ENCODE measurements at places on chromosomes 5 and 9.
A peak's percentile ranks its signal among the peaks of the same experiment; 100 is the strongest.

GRCh38 chr9:134033516-134034214 is 8.4 kb downstream of the BRD3OS start:
- DNase-seq = no peak

GRCh38 chr9:32906213-32906612 is 95.2 kb downstream of the APTX start:
- DNase-seq = no peak

- no peak for DNase-seq
These were observed 262.6 kb downstream of the KIAA0825 start for GRCh38 chr5:94355811-94356210.

DNA sequence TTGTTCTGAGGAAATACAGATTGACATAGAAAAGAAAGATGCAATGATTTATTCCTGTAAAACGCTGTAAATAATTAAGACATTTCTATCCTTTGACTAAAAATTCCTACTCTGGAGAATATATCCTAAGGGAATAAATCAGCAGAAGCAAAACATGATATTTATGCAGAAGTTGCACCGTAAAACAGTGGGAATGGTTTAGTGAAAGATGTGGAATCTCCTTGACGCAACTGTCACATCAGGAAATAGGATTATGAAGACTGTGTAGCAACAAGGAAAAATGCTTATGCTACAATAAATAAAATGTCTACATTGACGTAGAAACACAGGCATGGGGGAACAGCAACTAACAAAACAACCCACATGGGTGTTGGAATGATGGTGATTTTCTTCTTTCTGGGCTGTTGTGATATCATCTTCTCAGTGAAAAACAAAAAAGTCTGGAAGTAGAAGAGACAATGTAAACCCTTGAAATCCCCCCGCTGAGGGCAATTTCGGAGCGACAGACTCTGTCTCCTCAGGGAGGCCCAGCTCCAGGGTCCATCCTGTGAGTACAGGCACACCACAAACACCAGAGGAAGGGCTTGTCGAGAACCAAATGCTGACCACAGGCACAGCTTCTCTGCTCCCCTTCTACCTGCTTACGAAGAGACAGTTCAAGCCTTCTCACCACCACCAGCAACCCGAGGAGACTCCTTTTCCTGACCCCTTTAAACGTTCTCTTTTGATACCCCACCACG is 25.2 kb downstream of the COL23A1 start:
- no peak for DNase-seq

GRCh38 chr9:88829276-88829675 is 162.0 kb upstream of the S1PR3 start:
- DNase-seq = no peak

- peak; percentile 59 for DNase-seq
These were observed 31.1 kb upstream of the FGF1 start for GRCh38 chr5:142716963-142717362.

- peak; percentile 53 for DNase-seq
These were observed 680 bp upstream of the RFK start for GRCh38 chr9:76394960-76395252.

GRCh38 chr5:58188262-58188651 is 271.6 kb downstream of the PLK2 start:
- no peak for DNase-seq

GRCh38 chr5:95725071-95725820 is 5.9 kb upstream of the RHOBTB3 start:
- DNase-seq = no peak

GRCh38 chr5:10588779-10589447 is 25.0 kb downstream of the ANKRD33B start:
- DNase-seq = no peak

DNA sequence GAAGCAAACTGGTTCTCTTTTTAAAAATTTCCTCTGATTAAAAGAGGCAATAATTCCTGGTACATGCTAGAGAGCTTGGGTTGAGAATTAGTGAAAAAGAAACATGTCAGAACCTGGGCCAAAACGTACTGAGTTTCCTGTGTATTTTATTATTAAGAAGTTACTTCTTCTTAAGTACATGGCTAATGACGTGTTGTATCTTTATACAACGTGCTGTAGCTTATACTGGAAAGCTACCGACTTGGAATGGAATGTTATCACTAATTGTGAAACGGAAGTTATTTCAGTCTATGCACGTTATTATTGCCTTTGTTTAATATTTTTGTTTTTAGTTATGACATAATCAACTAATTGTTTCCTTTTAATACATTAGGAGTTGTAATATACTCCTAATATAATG is 43.1 kb downstream of the ZNF366 start:
- no peak for DNase-seq

- DNase-seq = no peak
These were observed 528.7 kb upstream of the DAP start for GRCh38 chr5:11289733-11290132.

GRCh38 chr9:21904371-21904770 is 89.8 kb downstream of the CDKN2A start:
- no peak for DNase-seq

- peak; percentile 85 for DNase-seq
These were observed 305.8 kb downstream of the PDE4D start for GRCh38 chr5:59587489-59588337.

DNA sequence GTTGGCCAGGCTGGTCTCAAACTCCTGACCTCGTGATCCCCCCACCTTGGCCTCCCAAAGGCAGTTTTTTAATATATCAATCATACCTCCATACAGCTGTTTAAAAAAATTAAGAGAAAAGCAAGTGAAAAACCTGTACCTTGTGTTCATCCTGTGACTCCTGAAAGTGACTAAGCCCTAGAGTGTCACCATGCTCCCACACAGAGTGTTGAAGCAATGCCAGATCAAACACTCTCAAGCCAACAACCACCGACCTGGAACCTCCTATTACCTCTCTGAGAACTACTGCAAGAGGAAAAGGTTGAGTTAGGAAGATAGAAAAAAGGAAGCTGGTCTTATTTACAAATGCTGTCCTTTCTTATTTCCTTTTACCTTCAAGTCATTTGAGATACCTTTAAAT is 123.5 kb downstream of the RASEF start:
- peak; percentile 7 for DNase-seq

GRCh38 chr5:44384816-44385215 is 4.4 kb downstream of the FGF10 start:
- DNase-seq = no peak

- no peak for DNase-seq
These were observed 15.9 kb downstream of the DAP start for GRCh38 chr5:10745133-10745532.

- DNase-seq = no peak
These were observed 22.4 kb downstream of the NIPSNAP3B start for GRCh38 chr9:104786293-104786692.

DNA sequence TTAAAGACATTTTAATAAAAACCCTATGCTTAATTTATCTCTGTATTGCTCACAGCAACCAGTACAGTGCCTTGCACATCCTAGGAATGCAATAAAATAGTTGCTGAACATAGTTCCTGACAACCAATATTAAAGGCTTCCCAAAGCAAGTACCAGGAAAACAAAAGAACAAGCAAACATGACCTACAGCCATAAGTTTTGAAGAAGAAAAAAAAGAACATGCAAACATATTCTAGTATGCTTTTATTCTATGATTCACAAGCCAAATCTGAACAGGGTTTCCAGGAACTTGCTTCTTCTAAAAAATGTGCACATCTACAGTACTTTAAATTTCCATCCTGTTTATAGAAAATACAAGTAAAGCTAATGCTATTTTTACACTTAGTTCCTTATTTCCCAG is 4.5 kb downstream of the CEMIP2 start:
- DNase-seq = no peak

GRCh38 chr5:64437496-64437895 is 68.3 kb upstream of the RGS7BP start:
- no peak for DNase-seq

DNA sequence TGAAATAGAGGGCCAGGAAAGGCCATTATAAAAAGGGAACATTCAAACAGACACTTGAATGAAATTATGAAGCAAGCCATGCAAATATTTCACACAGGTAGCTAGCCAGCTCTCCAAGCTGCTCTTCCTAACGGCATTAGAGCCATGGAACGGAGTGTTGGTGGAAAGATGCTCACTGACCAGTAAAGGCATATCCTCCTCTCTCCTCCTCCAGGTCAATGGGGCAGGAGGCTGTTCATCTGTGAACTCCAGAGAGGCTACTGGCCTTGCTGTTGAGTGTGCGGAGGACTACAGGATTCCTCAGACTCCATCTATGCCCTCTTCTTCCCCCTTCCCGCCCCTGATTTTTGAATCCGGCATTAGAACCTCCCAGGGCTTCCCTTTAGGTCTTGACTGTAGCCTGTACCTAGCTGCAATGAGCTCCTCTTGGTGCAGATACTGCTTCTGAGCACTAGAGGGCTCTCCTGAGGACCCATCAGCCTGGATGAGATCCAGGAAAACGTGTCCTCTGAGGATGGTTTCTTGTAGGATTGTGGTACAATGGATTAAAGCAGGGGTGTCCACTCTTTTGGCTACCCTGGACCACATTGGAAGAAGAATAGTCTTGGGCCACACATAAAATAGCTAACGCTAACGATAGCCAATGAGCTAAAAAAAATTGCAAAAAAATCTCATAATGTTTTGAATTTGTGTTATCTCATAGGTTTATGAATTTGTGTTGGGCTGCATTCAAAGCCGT is 162.2 kb downstream of the SREK1 start:
- DNase-seq = peak; percentile 49

DNA sequence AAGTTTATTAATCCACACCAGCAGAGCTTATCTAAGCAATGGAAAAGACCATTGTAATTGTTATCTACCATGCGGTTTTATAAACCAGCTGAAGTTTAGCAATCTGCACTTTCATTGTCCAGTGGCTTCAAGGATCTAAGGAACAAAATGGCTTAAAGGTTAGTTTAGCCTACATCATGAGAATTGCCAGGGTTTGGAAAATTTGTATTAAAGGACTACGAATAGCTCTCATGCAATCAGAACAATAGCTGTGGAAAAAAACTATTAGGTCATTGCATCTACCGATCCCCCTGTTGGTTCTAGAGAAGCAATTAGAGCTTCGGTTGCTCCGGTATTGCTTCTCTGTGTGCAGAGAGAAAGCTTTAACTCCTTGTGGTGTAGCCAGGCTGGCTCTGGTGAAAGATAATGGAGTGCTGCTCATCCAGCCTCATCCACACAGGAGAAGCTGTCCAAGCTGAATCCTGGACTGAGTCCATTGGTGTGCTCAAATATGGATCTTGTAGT is 86.3 kb upstream of the SLC12A2 start:
- DNase-seq = peak; percentile 57

GRCh38 chr5:170480260-170480659 is 23.6 kb upstream of the KCNIP1 start:
- no peak for DNase-seq

DNA sequence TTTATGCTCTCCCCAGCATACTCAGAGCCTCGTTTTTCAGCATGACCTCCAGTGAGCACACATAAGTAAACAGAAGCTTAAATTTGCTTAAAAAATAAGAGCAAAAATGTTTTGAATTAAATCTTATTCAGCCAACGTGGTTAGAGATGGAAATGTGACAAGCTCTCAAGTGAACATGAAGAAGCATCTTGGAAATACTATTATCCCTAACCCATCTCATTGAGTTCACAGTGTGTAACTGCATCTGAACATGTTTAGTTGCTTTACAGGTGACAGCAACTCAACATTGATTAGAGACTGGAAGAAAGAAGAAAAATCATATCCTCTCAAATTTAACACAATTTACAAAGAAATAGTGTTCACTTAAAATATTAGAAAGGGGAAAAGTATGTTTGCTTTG is 1785.1 kb downstream of the MAT2B start:
- DNase-seq = no peak

DNA sequence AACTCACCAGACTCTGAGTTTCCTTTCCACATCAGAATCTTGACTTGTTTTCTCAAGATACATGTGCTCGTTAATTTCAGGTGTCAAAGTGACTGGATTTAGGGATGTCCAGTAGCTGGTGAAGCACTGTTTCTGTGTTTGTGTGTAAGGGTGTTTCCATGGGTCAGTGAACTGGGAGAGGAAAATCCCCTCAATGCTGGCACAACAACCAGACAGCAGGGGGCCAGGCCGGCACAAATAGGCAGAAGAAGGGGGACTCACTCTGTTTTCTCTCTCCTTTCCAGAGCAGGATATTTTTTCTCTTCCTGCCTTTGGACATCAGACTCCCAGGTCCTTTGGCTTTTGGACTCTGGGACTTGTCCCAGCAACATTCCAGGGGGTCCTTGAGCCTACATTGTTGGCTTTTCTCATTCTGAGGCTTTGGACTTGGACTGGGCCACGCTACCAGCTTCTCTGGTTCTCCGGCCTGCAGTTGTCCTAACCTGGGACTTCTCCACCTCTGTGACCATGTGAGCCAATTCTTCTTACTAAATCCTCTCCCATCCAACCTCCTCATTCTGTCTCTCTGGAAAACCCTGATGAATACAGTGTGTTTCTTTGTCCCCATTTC is 144.0 kb downstream of the CAAP1 start:
- DNase-seq = no peak

GRCh38 chr5:139688088-139688702 is 40.0 kb downstream of the CXXC5 start:
- DNase-seq = no peak

DNA sequence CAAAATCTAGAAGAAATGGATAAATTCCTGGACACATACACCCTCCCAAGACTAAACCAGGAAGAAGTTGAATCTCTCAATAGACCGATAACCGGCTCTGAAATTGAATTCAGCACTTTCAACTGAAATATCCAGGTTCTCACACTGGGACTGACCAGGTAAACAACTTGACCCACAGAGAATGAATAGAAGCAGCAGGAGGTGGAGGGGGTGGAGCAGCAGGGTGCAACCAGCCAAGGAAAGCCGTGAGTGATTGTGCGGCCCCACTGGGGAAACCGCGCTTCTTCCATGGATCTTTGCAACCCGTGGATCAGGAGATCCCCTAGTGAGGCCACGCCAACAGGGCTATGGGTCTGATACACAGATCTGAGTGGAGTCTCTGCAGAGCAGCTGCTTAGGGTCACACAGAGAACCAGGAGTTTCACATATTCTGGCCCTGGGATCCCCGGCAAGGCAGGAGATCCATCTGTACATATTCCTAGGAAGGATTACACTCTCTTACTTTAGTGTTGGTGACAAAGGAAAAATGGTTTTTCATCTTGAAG is 181.5 kb downstream of the SLCO4C1 start:
- no peak for DNase-seq

DNA sequence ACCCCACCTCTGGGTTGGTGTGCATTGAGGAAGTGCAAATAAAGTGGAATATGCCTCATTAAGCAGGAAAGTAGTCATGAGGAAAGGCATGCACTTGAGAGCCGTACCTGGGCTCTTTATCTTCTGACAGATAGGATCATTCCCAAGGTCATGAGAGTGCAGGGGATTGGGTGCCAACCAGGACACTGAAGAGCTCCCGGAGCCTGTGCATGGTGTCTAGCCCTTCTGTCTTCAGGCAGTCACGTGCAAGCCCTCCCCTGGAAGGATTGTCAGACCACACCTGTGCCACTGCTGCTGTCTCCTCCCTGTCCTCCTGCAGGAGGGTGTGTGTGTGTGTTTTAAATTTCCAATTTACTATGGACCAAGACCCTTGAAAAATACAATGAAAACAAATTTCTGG is 69.6 kb downstream of the PDE8B start:
- DNase-seq = no peak

GRCh38 chr9:77841739-77842386 is 189.7 kb downstream of the GNAQ start:
- no peak for DNase-seq

All from cerebellum (tissue), 4 donors.